ENCODE measurements at places on chromosomes 7 and 10.
A peak's percentile ranks its signal among the peaks of the same experiment; 100 is the strongest.

DNA sequence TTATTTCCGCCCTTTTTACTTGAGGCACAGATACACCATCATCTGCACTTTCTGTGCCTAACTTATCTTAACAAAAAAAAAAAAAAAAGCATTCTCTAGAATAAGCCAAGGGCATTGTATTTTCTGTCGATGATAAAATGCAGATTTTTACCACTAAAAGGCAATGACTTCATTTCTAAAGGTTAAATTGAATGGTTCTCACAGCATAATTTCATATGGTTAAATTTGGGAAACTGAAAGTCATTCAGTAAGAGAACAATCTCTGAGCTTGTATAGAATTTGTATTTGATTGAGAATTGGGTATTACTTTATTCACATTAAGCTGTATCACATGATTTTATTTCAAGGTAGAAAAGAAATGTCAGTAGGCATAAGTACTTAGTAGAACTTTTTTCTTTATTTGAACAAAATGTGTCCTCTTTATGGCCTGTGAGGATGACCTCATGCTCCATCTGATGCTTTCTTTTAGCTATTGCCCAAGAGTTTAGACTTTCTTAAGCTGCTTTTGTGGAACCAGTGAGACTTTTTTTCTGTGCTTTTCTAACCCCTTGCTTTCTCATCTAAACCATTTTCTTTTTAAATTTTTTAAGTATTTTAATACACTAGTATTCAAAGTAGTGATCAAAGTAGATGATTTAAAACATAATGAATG lies 110.3 kb downstream of the LRRC4 start:
- DNase-seq: no peak

GRCh38 chr10:85493703-85494102 lies 872.9 kb downstream of the GRID1 start:
- no peak for DNase-seq

DNA sequence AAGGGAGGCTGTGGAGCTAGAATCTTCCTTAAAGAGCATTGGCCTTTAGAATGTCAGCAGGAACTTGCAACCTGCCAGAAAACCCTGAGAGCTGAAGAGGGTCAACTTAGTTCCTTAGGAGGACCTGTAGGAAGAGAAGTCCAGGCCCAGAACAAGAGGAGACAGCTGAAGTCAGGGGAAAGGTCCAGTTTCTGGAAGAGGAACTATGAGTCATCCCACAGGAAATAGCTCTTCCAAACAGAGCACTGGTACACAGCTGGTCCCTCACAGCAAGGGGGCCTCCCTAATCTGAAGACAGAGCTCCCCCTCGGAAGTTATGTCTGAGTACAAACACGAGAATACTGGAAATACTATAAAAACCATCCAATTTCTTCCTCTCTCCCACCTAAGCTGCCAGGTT lies 98.9 kb downstream of the HERPUD2 start:
- no peak for DNase-seq

DNA sequence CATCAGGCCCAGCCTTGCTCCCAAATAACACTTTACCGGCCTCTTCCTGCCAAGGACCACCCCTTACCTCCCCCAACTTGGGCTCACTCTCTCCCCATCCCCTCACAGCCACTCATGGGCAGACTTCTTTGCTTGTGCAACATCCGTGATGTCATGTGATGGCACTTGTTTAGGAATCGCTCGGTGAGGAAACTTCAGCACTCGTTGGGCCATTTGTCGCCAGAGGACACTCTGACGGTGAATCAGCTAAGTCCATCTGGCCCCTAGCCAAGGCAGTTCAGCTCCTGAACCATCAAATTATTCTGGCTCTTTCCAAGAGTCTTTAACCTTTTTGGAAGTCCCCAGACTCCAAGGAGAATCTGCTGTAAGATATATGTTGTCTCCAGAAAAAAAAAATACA lies 19.2 kb downstream of the BTBD16 start:
- DNase-seq: no peak

DNA sequence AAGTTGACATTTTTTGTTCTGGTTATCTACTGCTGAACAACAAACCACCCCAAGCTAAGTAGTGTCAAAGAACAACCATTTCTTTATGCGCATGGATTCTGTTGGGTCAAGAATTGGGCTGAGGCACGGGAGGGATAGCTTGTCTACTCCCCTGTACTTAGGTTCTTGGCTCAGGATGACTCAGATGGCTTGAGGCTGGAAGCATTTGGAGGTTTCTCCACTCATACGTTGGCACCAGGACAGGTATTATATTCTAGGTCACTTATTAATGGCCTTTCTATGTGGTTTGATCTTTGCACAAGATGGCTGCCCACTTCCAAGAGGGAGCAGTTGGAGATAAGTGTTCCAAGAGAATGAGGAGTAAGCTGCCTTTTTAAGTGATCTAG lies 11.8 kb upstream of the TFAM start:
- no peak for DNase-seq

DNA sequence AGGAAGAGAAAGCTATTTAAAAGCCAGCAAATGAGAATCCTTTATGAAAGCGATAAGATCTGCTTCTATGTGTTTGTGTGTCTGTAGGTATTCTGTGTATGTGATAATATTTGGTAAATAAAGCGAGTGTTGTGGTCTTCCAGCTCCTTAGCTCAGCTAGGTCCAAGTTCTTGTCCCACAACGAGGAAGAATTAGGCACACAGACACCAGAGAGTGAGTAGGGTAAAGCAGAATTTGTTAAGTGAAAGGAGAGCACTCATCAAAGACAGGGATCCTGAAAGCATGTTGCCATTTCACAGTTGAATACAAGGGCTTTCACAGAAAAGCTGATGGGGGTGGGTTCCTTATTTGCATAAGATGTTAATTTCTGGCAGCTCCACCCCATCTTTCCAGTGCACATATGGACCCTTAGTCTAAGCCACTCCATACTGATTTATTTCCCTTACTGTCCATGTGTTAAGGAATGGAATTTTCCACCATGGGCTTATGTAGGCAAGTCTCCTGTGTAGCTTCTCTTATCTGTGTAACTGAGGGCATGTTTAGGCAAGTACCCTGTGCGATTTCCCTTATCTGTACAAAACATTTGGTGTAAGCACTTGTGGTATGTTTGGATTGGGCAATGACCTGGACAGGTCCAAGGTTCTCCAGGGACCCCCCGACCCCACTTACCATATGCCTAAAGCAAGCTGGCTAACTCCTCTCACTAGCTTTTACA lies 165.9 kb upstream of the VIPR2 start:
- DNase-seq: no peak

- no peak for DNase-seq
Observed at GRCh38 chr7:73366127-73366526, 38.2 kb downstream of the FKBP6 start.

DNA sequence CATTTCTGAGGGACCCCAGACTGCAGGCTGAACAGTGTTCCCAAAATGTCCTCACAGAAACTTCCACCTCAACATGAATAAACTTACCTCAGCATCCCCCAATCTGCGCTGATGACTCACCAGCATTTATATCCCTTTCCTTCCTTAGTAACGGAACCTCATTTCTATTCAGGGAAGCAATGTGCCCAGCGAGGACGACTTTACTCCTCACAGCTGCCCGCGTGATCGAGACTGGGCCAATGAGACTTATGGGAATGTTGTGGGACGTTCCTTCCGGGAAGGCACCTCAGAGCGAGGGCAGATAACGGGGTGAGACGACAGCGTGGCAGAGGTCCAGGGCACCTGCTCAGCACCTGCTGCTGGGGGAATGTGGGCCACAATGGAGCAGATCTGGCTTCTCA lies 73.1 kb upstream of the CAMK2B start:
- no peak for DNase-seq

DNA sequence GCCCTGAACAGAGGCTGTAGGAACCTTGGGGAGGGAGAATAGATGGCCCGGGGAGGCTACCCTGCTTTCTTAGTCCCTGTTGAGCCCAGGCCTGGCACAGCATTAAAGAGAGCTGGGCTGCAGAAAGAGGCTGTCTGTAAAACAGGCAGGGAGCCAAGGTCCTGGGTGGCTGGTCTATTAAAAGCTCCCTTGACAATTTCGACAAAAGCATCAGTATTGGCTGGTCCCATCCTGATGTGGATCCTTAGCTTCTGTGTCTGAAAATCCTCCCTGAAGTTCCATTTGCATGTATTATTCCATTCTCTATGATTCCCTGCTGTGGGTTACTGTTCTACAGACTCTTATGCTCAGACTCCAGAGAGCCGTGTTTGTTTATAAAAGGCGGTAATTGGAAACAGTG lies 158.5 kb downstream of the GALNT17 start:
- DNase-seq: no peak

DNA sequence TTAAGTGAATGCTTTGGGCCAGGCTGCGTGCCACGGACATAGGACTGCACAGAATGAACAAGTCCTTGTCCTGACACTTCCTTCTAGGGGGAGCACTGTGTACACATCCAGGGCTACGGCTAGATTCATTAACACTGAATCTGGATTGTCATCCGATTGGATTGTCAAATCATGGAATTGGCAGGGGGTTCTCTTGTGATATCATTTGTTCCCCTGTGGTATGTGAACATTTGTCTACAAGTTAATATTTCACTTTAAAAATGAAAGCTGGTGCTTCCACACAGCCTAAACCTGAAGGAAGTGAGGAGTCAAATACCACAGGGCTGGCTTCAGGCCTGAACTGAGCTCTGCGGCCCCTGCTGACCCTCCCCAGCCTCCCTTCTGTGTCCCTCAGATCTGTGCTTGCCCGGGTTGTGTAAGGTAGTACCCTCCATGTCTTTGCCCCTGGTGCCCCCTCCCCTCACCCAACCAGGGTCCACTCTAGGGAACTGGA lies 75.6 kb downstream of the SNX10 start:
- no peak for DNase-seq

- no peak for DNase-seq
Observed at GRCh38 chr10:85548034-85548433, 818.6 kb downstream of the GRID1 start.

DNA sequence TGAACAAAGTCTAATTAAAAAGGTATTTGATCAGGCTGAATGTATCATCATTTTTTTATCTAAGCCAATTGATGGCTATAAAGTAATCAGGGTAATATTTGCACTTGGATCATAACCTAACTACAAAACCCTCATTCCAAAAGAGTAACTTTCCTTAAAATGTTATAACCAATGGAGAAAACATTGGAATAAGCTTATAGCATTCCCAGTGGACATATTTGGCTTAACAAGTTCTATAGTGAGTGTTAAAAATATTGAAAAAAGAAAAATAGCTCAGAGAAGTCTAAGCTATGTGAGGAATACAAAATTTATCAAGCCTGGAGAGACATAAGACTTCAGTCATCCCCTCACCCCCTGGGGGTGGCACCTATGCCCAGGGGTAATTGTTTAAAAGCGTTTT lies 358.8 kb downstream of the LRRTM3 start:
- no peak for DNase-seq

GRCh38 chr10:117137031-117137910 lies 799 bp downstream of the VAX1 start:
- DNase-seq: no peak

- no peak for DNase-seq
Observed at GRCh38 chr10:122072491-122072890, 83.5 kb downstream of the TACC2 start.

- no peak for DNase-seq
Observed at GRCh38 chr10:60212195-60212594, 177.5 kb downstream of the ANK3 start.

DNA sequence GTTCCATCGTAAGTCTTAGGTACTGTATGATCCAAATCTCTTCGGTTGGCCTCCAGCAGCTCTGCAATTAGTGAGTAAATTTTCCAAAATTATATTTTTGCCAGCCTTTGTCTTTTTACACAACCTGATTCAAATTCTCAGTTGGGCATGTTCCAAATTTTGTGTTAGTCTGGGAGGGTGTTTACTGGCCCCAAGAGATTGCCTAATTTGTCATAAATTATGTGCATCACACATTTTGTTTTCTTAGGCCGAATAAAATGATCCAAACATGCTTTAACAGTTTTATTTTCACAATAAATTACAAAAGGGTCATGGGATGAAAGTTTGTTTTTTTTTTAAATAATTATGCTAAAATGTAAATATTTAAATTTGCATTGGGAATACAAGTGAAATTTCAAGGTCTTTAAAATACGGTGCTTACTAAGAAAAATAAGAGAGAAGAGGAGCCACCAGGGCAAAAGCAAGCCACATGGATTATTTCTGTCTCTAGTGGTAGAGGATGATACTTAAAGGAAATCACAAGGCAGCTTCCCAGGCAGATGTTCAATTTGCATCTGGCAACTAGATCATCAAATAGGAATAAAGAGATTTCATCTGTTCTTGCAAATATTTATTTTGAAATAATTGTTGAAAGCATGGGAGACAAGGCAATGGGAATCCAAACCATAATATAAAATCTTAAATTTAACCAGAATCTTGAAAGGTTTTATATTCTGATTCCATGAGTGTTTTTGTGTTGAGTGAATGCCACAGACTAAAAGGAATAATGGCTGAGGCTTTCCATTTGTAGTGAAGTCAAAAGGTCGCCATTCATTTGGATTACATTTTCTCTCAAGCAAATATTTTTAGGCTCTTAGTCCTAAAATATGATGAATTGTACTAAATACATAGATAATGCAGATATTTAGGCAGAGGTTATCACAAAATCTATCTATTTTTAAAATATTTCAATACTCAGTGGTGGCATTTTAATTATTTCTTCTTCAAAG lies 111.1 kb downstream of the MDFIC start:
- peak; percentile 27 for DNase-seq

DNA sequence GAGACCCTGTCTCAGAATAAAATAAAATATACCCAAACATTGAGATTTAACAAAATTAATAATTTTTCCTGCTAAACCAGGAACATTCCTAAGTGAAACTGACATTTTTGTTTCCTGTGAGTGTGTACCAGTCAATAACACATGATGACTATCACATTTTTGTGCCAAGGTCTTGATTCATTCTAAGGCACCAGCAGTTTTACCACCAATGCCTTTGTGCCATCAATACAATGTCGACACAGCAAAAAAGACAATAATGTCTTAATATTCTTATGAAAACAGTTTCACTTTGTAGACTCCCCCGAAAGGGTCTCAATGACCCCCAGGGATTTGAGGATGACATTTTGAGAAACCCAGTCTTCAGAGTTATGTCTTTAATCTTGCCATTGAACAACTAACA lies 7.2 kb upstream of the CADPS2 start:
- no peak for DNase-seq

DNA sequence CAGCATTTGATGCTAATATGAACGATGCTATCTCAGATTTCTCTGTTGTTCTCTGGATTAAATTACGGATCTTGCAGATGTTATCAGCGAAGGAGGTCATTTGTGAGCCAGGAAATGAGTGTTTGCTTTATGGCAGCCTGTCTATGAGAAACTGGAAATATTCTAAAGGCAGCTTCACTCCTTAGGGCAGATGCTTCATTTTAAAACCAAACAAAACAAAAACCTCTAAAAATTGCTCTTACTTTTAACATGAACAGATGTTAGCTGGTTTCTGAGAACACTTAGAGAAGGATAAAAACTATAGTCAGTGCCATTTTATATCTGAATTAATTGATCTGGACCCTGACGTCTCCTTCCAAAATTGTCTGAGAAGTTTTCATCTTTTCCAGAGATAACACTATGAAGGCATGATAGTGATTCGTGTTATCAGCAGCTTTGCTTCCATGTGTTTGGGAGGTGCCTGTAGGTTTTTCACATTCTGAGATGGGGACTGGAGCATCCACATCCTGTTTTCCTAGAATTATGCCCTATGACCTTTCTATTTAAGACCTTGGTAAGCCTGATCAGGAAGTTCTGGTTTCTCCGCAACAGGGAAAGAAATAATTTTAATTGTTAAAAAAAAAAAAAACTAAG lies 53.1 kb downstream of the CPED1 start:
- DNase-seq: no peak

Data from right renal pelvis (tissue), 4 donors.